ENCODE measurements at places on chromosomes 3 and 15.

DNA sequence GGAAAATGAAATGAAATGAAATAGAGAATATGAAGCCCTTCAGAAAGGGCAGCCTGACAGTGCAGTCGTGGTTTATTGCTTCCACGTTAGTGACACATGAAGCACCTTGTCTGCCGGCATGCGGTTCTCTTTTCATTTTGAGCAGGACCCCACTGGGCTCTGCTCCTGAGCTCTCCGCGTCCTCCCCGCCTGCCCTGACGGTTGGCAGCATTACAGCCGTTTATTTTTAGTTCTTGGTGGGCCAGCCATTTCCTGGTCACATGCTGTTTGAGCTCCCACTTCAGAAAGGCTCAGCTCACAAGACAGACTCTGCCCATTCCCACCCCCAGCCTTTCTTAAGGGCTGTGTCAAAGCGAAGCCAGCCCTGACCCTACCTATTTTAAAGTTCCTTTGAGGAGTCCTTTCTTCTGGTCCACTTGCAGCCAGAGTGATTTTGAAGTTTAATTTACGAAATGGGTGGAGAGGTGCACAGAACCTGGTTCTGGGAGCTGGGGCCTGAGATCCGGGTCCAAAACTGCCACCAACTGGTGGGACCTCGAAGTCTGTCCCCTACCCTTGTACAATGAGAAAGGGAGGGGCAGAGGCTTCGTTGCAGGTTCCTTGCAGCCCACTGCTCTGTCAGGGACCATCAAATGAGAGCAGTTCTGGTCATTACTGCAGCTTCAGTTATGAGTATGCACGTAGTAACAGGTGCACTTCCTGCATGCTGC, 60.1 kb downstream of the MGLL start:
- no peak for DNase-seq

DNA sequence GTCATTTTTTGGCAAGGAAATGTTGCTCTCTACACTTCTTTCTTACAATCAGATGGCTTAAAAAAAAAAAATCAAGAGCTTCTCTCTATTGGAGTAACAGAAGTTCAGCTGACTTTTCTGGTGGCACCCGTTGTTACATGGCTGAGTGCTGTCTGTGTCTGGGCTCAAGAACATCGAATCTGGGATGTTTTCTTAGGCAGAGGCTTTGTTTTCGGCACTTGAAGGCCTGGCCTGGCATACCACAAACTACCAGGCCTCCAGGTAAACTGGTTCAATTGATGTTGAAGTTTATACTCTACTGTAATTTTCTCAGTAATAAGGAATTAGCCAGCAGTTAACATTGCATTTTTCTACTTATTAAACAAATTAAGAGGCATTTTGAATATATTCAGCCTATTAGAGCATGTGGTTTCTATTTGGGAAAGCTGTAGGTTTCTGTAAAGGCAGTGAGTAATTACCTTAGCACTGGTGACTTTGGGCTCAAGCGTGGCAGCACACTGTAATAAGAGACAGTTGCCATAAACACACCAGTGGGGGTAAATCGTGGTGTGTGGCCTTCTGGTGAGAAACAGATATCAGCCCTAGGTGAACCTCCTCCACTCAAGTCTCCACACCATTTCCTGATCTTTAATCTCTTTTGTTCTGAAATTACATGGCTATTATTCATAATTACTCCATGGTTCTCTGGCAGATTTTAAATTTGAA, 544.7 kb downstream of the MECOM start:
- no peak for DNase-seq

DNA sequence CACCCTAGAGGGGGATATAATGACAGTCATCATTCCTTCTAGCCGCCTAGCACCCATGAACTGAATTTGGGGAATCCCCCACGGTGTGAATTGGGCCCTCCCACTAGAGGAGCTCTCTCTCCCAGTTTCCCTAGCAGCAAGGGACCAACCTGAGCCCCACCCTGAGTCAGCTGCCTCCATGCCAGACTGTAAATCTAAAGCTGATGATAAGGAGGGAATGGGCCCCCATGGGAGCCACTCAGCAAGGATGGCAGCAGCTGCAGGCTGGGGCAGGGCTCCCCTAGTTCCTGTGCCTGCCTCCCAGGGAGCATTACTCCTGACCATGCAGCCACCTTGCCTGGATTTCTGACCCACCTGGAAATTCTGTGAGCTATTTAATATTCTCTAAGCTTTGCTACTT, 57.0 kb upstream of the PXYLP1 start:
- peak; percentile 22 for DNase-seq

- no peak for DNase-seq
These were observed 144.6 kb upstream of the TBL1XR1 start for GRCh38 chr3:177341736-177342419.

DNA sequence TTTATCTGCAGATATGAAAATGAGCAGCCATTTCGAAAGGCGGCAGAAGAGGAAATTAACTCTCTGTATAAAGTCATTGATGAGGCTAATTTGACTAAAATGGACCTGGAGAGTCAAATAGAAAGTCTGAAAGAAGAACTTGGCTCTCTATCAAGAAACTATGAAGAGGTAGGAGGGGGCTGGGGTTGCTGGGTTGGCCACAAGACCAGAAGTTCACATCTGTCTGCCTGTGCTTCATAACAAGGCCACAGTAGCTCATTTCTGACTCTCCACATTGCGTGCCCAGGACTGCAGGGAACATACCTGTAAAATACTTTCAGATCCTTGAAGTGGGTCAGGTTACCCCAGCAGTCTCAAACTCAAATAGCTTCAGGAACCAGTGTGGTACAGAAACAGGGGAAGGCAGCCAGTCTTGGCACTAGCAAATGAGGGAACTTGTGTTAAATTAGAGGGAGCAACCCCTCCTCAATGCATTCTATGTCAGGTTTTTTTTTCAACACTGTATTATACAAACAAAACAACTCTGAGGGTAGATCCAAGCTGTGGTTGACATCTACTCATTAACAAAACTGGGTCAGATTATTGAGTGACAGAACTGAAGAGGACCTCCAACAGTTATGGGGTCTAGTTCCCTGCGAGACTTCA, 48.7 kb downstream of the BFSP2 start:
- DNase-seq = no peak

GRCh38 chr3:4814904-4815574, 164.2 kb upstream of the BHLHE40 start:
- no peak for DNase-seq

GRCh38 chr3:108406661-108407206, 103.7 kb downstream of the MYH15 start:
- DNase-seq = peak; percentile 13

DNA sequence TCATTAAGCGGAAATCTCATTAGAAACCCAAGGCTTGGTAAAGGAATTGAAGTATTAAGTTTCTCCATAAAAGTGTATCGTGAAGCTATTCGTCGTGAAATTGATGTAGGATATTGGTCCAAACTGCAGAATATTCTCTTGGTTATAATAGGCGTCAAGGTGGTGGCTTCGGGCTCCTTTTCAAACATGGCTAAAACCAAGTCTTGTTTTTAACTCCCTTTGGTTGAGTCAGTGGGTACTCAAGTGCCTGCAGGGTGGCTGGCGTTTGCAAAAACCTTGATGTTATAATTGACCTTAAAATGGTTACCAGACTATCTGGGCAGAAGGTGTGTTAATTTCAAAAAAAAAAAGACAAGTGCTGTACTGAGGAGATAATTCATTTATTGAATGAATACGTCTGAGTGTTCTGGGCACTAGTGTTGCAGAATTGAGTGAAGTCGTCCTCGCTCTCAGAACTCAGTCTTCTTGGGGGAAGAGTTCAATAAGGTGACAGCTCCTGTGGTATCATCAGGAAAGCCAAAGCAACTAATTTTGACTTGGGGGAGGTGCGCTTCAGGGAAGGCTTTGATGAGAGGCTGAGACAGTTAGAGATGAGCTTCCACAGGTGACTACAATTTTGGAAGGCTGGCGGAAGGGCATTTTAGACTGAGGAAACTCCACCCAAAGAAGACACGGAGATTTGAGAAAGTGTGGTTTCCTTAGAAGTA, 1.5 kb downstream of the UBE2Q2 start:
- no peak for DNase-seq

Data from NCI-H2171 (cell line).